ENCODE measurements at places on chromosomes 5 and 9.

DNA sequence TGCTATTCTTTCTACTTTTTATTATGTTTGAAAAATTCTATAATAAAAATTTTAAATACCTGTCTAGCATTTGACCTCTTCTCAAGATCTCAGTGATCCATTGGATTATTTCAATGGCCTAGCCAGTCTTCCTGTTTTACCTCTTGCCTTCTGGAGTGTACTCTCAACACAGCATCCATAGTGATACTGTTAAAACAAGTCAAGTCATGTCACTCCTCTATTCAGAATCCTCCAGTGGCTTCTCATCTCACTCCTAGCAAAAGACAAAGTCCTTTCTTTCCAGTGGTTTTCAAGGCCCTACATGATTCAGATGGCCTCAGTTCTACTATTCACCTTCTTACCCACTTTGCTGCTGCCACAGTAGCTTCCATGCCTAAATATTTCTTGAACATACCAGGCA lies 1.8 kb downstream of the MARVELD2 start:
- no peak for DNase-seq

DNA sequence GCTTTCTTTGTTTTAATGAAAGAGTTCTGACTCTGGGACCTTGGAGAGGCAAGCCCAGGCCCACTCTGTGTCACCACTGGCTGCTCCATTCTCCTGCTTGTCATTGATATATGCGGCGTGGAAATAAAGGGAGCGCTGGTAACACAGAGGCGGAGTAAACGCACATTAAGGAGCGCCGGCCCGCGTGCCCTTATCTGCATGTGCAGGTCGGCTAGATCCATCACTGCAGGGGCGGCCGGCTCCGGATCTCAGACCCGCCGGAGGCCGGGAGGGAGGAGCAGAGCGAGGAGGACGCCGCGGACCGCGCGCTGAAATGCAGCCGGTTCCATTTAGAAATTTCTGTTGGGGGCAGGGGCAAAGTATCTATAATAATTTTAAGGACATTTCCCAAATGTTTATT lies 70.8 kb downstream of the MRPL36 start:
- no peak for DNase-seq

GRCh38 chr5:148798786-148799185 lies 27.6 kb upstream of the ADRB2 start:
- DNase-seq = no peak

DNA sequence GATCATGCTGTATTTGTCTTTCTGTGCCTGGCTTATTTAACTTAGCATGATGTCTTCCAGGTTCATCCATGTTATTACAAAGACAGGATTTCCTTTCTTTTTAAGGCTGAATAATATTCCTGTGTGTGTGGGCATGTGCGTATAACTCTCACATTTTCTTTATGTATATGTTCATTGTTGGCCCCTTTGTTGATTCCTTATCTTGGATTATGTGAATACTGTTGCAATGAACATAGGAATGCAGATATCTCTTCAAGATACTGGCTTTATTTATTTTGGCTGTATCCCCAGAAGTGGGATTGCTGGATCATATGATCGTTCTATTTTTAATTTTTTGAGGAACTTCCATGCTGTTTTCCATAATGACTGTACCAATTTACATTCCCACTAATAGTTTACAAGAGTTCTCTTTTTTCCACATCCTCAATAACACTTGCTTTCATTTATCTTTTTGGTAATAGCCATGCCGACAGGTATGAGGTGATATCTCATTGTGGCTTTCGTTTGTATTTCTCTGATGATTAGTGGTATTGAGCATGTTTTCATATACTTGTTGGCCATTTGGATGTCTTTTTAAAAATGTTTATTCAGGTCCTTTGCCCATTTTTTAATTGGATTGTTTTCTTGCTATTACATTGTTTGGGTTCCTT lies 38.0 kb downstream of the CREBRF start:
- no peak for DNase-seq

DNA sequence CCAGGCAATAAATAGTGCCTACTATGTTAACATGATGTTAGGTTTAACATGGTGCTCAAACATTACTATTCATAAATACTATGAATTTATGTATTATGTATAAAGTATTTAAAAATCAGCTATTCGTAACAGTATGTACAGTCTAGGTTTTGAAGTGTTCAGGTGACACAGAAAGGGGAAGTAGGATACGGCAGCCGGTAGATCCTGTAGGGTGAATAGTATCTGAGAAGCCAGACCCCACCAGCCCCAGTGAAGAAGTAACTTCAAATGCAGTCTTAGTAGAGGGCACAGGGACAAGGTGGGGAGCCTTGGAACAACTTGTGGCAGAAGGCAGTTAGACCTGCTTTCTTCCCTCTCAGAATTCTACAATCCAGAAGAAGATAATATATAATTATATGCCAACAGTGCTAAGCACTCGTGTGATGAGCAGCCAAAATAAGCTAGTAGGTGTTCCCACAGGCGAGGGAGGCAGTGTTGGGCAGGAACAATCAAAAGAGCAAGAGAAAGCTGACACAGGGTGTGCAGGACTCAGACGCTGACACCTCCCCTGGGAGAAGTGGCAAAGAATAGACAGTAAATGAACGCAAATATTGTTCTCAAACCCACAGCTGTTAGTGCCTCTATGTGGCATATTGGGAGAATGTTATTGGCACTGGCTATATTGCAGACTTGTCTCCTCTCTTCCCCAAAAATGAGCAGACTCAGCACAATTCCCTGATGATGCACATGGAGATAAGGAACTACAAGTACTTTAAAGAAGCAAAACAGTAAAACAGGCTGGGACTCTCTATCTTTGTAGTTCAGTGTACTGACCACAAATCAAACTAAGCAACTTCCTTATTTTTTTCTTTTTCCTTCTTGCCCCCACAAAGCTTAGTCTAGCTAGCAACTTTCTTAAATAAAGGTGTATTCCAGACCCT lies 4.6 kb downstream of the ZNF367 start:
- DNase-seq = no peak

Measured in central memory CD4-positive, alpha-beta T cell (primary cell).